ENCODE measurements at places on chromosomes 5 and 9.

DNA sequence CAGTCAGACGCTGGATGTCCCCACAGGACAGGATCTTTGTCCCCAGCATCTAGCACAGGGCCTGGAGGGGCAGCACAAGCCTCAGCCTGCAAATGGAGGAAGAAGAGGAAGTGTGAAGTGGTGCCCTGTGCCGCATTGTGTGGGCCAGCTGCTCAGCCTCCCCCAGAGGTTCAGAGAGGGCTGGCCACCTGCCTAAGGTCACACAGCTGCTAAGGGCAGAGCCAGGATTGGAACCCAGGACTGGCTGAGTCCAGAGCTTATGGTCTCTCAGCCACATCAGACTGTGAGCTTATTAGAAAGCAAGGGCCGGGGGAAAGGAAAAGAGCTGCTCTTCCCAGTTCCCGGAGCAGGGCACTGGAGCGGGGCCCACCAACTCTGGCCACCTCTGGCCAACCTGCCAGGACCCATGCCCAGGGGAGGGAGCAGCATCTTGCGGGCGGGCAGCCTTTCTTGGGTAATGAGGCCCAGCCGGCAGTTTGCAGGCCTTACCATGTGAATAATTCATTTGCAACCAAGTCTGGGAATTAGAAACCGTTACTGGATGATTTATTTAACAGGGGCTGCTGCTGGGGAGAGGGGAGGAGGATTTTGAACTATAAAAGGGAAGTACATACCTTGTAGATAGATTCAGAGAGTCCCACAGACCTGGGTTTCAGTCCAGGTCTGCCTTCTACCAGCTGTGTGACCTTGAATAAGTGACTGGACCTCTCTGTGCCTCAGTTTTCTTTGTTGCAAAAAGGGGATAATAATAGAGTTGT is 11.6 kb upstream of the CRB2 start:
- no peak for DNase-seq

- DNase-seq, result no peak
These were observed 197.6 kb downstream of the KDM4C start for GRCh38 chr9:6955251-6955921.

GRCh38 chr5:12985142-12985541 is 959.3 kb downstream of the DNAH5 start:
- no peak for DNase-seq

DNA sequence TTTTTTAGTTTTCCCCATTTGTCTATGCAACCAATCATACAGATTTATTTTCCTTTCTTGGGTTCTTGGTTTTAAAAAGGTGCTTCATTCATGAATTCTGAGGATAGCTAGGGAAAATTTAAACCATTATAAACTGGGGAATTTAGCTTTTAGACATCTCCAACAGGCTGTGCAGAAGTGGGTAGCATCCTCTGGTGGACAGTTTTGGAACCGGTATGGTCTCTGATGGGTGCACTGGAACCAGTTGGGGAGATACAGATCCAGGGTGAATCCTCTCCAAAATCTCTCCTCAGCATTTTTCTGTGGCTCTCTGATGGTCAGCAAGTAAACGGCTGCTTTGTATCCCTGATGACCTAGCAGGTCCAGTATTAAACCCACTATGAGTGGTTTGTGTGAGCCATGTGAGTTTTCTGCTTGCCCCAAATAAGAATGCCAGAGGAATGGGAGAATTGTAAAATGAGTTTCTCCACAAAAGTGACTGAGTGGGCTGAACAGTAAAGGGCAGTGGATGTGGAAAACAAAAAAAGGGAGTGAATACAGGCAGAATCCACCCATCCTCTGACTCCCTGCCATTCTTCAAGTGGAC is 9.1 kb upstream of the DNAJC25 start:
- peak; percentile 31 for DNase-seq

DNA sequence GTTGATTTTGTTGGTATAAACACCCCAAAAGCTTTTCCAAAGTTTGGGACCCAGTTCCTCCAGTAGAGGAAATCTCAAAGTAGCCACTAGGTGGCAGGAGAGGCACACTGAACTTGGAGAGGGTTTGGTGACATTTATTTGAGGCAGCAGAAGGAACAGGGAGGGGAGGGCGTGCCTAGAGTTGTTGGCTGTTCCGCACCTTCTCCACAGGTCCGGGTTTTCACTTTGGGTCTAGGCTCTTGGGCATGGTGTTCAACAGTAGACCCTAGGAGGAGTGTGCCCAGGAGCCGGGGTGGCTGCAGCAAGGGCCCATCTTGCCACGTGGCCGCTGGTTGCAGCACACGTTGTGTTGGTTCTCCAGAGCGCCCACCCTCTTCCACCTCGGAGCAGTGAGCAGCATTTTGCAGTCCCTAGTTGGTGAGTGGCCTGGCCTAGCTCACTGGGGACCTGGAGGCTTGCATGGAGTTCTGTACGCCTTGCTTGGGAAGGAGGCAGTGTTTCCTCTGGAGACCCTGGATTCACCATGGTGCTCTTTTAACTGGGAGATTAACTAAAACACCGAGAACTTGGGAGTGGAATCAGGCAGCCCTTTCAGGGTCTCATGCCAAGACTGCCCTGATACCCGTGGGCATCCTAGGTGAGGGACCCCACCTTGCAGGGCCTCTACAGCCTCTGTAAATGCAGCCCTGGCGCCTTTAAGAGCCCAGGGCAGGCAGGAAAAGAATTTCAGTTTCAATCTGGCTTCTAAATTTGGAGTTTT is 28.2 kb downstream of the PTPA start:
- peak; percentile 86 for DNase-seq

- no peak for DNase-seq
These were observed 149.7 kb downstream of the ESM1 start for GRCh38 chr5:54835647-54836046.

- DNase-seq, result no peak
These were observed 383.3 kb upstream of the ZNF462 start for GRCh38 chr9:106479679-106480078.

GRCh38 chr5:1312993-1313833 is 18.3 kb upstream of the TERT start:
- peak; percentile 63 for DNase-seq

DNA sequence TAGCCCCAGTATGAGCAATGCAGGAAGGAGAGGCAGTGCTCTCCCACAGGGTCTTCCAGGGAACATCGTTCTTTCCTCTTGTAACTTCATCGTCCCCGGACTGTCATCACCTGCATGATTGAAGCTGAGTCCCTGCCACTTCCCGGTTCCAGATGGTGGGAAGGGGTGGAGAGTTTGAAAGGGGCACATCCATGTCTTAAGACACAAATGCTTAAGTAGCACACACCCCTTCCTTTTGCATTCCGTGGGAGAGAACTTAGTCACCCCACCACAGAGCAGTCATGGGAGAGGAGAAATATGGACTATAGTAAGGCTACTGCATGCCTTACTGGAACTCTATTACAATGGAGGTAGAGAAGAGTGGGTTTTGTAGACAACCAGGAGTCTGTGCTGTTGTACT is 165.3 kb upstream of the GAS1 start:
- no peak for DNase-seq

- DNase-seq, result no peak
These were observed 213.0 kb downstream of the CRB2 start for GRCh38 chr9:123568691-123569688.

GRCh38 chr9:33116860-33117259 is 40.4 kb upstream of the SMU1 start:
- no peak for DNase-seq

DNA sequence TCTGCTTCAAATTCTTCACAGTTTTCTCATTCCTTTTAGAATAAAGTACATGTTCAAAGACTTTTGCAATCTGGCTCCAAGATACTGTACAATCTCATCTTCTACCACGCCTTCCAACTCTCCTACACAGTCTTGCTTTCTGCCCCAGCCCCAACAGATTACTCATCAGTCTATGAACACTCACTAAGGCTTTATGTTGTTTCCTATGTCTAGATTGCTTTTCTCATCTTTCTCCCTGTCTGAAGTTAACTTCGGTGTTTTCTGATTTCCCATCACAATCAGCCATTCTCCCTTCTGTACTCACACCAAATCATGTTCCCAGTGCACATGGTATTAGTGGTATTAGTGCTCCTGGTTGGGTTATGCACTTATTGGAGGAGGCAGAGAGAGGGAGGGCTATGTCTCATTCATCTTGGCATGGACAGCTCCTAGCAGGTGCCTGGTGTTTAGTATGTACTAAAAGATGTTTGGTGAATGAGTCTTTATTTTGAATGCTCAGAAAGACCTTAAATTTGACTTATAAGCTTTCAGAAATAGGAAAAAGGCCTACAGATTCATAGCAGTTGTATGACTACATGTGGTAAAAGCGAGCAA is 44.0 kb upstream of the ZNF608 start:
- no peak for DNase-seq

DNA sequence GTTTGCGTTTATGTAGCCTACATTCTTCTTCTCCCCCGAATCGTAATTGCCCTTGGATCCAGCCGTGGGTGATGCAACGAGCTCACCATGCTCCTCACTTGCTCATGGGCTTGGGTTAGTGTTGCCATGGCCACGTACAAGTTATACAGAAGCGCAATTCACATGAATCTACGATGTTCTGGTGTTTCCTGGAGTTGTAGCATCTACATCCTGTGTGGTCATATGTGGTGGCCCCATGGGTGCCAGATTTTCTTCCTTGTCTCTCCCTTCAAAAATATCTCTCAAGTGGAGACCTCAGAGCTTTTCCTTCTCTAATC is 115.3 kb downstream of the TLE4 start:
- DNase-seq, result peak; percentile 38

DNA sequence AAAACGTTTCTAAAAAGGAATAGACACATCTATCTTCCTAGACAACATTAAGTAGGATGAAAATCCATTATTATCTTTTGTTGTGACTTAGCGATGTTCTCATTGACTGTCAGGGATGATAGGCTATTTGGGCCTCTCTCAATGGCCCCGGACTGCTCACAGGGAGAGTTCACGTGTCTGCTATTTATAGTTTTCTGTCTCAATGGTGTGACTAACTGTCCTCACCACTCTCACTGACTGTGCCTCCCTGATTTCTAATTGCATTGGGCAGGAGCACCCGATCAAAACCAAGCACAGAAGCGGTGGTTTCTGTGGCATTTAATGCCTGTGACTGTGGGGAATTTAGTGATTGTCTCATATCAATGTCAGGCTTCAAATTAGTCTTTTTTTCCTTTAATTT is 286.7 kb upstream of the KLF9 start:
- no peak for DNase-seq

DNA sequence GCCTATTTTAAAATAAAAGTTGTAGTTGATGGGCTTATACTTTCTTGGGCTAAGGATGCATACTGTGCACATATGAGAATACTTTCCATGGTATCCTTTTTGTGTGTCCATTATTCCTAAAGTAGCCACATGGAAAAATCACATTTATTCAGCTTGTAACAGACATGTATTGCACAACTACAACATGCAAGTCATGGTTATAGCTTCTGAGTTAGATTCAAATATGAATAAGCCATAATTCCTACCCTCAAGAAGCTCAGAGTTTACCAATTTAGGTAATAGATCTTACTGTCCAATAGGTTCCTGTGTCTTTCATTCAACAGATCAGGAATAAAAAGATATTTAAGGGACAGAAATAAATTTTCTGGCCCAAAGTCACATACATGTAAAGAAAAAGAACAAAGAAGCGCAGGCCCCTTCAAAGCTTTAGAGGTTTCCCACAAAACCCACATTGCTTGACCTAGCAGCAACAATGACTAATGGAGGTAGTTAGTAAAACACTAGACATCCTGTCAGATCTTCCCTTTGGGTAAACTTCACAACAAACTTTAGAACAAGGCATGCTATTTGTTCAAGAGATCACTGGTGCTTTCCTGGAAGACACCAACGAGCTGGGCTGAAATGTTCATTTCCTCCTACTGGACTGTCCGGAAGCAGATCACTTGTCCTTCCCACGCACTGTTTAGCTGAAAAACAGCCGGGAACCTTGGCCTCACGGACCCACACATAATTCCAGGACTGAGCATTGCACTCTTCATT is 78.4 kb upstream of the ITGA1 start:
- no peak for DNase-seq

GRCh38 chr9:72635197-72635596 is 113.8 kb downstream of the TMC1 start:
- DNase-seq, result peak; percentile 10

DNA sequence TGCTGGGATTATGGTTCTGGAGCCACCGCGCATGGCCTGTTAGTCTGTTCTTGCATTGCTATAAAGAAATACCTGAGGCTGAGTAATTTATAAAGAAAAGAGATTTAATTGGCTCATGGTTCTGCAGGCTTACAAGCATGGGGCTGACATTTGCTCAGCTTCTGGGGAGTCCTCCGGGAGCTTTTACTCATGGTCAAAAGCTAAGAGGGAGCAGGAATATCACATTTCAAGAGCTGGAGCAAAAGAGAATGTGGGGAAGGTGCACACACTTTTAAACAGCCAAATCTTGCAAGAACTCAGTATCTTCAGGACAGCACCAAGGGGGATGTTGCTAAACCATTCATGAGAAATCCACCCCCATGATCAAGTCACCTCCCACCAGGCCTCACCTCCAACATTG is 12.1 kb downstream of the JAK2 start:
- no peak for DNase-seq

DNA sequence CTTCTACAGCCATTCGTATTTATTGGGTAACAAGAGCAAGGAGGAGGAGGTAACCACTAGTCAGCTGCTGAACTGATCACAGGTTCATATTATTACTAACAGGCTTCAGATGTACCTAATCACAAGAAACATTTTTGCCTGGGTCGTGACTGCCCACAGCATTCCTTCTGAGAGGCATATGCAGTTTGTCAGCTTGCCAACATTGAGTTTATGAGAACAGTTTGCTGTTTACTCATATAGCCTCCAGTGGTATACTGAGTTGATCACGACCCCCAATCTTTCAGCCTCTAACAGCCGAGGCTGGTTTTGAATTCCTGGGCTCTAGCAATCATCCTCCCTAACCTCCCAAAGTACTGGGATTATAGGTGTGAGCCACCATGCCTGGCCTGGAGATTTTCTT is 693.6 kb downstream of the TLE1 start:
- DNase-seq, result no peak

GRCh38 chr9:115369322-115369957 is 251.5 kb upstream of the TNC start:
- DNase-seq, result no peak

GRCh38 chr5:148623741-148624140 is 30.6 kb downstream of the HTR4 start:
- no peak for DNase-seq

DNA sequence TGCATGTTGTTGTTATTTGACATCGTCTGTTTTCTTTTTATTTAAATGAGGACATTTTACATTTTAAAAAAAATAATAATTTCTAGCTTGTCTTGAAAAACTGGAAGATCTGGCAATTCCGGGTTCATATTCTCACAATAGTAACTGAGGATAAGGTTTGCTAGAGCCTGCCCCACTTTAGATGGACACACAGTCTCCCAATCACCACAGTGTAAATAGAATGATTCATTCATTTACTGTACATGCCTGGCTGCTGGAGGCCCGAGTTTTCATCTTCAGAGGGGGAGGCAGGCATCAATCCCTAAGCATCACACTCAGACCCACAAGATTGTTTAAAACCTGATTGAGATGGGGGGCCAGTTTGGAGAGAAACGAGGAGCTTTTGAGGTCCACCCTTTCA is 2039.7 kb upstream of the WWC1 start:
- DNase-seq, result no peak

DNA sequence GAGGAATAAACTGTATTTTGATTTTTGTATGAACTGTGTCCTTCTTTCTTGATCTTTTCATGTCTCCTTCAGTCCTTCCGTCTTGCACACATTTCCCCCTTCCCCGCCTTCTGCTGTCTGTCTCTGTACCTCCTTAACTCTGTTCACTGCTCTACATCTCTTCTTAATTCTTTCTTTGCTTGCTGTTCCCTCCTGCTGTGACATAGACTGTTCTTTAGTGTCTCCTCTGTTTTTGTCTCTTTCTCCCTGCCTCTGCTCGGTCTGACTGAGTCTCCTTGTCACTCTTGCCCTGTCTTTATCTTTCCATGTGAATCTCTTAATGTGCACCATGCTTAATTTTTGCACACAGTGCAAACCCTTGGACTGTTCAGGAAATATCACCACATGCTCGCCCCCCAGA is 113.0 kb downstream of the TRIM32 start:
- DNase-seq, result no peak

All from CD4-positive, alpha-beta T cell treated with Interleukin-17A for 1 hour (primary cell).